Fibroblast of the aortic adventitia (primary cell): ENCODE measurements at places on chromosomes 1 and 21. TPM values are rescaled to one million over a fixed set of nuclear protein-coding genes. Genes with fewer than 3 reads are reported as not detected.

CR1L gene
- total RNA-seq, result not detected in 2 replicates

GRCh38 chr1:245952383-245953026 is 554.6 kb downstream of the SMYD3 start:
- DNase-seq, result no peak

DCDC2B gene
- not detected in 2 replicates for total RNA-seq

DNA sequence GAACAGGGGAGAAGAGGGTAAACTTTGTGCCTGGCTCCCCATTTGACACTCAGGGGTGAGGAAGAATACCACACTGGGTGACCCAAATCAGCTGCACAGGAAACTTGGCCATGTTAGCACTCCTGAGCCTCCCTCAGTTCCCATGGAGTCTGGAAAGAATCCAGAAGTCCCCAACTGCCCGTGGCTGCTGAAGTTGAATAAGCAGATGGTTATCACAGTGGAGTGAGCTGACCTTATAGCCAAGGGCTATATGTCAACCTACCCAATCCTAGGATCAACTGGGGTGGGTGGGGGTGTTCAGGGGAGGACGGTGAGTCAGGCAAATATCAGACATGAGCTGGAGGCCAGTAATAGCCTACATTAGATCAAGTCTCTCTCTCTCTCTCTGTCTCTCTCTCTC is 20.4 kb downstream of the KCNH1 start:
- DNase-seq, result no peak

DNA sequence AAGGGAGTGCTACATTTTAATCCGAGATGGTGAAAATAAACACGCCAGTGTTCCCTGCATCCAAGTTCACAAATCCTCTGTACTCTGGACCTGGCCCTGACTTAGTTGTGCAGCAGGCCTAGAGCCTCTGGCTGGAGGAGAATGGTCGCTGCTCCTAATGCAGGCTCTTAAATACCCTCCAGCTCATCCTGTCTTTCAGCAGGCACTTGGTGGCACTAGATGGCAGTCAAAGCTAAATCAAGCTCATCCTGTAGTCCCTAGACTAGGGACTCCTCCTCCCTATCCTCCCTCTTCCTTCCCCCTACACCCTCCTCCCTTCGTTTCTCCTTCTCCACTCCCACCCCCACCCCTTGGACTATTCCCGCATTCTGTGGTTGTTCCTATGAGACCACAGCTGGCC is 41.6 kb upstream of the MTR start:
- DNase-seq, result peak; percentile 19

- DNase-seq, result no peak
Observed at GRCh38 chr1:14969006-14969405, 184.5 kb upstream of the TMEM51 start.

CYP4A11 gene
- total RNA-seq, result not detected in 2 replicates

DNA sequence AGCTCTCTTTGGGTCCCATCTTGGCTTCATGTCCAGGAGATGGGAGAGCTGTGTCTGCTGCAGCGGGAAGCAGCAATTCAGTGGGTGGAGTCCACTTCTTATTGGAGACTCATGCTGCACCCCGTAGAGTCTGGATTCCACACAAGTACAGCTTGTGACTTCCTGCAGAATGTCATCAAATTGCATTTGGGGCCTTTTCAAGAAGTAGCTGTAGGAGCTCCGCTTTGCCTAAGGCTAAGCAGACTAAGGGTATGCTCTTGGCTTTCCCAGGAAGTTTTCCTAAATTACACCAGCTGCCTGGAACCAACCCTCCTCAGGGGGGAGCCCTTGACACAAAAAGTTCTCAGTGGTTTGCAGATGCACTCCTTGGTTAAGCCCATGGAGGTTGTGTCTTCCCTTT is 5.7 kb upstream of the MOB3C start:
- DNase-seq, result peak; percentile 31
